ENCODE measurements at places on chromosomes 2 and 18.

GRCh38 chr2:95578539-95578938, 13.3 kb upstream of the TRIM43 start:
- DNase-seq, result no peak

- DNase-seq, result no peak
Observed at GRCh38 chr2:241645056-241645914, 7.8 kb downstream of the ATG4B start.

DNA sequence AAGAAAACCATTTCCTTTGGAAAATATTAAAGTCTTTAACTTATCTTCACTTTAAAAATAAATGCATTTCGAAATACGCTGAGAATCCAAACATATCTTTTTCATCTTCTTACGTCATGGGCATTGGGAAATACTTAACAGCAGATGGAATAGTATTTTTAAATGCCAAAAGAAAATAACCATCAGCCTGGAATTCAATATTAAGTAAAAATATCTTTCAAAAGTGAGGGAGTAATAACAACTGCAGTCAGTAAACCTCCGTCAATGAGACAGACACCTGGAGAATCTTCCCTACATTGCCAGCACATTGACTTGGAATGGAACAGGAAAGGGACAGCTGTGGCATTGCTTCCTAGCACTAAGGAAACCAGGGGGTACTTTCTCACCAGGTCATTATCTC, 290.4 kb upstream of the TNP1 start:
- DNase-seq, result no peak

DNA sequence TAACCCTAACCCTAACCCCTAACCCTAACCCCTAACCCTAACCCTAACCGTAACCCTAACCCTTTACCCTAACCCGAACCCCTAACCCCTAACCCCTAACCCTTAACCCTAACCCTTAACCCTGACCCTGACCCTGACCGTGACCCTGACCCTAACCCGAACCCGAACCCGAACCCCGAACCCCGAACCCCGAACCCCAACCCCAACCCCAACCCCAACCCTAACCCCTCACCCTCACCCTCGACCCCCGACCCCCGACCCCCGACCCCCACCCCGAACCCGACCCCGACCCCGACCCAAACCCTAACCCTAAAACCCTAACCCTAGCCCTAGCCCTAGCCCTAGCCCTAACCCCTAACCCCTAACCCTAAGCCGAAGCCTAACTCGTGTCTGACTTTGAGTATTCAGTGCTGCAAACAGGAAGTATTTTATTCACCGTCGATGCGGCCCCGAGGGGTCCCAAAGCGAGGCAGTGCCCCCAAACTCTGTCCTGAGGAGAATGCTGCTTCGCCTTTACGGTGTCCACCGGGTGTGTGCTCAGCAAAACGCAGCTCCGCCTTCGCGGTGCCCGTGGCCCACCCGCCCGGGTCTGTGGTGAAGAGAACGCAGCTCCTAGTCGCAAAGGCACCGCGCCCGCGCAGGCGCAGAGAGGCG, 36.0 kb downstream of the FAM110C start:
- no peak for DNase-seq

GRCh38 chr2:69453475-69454129, 16.4 kb upstream of the NFU1 start:
- no peak for DNase-seq

GRCh38 chr2:10196948-10197696, 74.6 kb downstream of the RRM2 start:
- DNase-seq, result no peak

GRCh38 chr2:227036527-227036926, 127.5 kb downstream of the COL4A4 start:
- no peak for DNase-seq

DNA sequence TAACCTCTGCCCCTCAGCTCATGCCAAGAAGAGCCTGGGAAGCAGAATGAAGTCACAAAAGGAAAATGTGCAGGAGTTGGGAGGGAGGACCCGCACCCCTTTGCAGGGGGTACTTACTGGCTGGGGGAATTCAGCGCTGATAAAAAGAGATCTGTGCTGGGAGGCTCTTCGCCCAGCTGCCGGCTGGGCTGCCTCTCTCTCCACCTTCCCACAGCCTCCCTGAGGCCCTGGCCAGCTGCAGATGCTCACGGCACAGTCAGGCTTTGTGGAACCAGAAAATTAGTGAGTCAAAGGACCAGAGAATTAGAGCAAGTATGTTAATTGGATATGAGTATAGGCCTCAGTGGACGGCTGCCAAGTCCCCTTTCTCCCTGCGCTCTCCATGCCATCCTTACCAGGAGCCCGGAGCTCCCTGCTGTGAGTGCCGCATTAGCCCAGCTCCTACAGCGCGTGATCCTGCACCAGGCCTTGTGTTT, 181.7 kb upstream of the SH3BP4 start:
- no peak for DNase-seq

DNA sequence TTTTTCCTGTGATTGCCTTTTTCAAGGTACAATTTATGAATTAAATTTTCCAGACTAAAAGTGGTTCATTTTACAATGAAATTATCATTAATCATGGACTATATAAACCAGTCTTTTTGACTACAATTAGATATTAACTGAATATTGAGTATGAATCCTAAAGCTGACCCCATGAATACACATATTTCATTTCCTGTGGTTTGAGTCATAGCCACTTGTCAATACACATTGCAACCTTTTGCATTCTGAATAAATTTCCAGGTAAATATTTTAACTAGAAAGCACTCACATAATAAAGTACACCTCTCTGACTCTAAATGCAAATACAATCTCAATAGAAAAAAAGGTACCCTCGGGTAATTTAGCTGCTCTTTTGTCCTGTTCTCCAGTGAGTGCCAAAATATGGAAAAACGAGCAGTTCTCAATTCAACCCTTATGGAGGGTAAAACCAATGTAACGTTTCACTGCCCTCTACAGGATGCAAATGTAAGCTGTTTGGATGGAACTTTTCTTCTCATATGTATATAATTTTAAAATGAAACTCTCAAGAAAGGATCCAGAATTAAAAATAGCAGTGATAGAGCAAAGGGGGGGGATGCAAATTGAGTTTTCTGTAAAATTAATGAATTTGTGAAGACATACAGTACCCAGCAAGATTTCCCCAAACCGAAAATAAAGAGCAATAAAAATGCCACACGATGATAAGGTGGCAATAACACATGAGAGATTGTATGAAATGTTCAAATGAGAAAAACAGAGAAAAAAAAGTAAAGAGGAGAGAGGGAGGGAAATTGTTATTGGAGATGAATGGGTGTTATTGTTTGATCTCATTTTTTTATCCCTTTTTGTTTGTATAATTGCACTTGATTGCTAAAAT, 1795.7 kb upstream of the PIK3C3 start:
- DNase-seq, result no peak

DNA sequence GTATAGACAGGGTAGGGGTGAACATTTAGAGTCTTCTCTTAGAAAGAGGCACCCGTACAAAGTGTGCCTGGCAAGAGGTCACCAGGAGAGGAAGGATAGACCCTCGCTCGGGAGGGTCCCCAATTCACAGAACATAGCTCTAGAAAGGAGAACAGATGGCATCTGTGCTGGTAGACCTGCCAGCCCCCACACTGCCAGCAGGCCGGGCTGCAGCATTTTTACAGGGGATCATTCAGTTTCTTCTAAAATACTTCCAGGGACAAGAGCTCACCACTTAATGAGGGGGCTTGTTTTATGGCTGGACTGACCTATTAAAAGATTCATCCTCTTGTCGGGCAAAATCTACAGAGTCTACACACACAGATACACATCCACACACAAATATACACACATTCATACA, 149.9 kb downstream of the SEPTIN10 start:
- DNase-seq, result no peak

GRCh38 chr2:148021059-148021861, at the start of gene MBD5:
MBD5 (plus strand) TSS chr2:148021091.
- peak; percentile 64 for DNase-seq

DNA sequence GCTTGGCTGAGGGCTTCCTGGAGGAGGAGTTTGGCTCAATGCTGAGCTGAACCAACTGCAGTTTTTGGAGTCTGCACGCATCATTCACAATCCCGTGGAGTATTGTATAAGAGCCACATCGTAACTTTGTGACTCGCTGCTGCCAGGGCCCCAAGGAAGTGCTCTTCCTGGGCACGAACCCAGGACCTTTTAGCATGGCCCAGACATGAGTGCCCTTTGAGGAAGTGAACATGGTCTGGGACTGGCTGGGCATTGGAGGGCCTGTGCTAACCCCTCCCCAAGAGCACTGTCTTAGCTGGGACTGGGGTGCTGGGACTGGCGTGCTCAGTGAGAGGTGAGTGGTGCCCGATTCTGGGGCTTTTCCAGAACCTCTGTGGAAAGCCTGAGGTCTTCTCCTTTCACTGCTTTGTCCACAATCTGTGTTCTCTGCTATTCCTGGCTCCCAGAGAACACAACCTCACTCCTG, 88.6 kb downstream of the LIPG start:
- no peak for DNase-seq

- no peak for DNase-seq
Observed at GRCh38 chr18:76814256-76814655, 8.1 kb upstream of the ZNF236 start.

GRCh38 chr2:151771599-151772358, 37.5 kb upstream of the NEB start:
- DNase-seq, result no peak

DNA sequence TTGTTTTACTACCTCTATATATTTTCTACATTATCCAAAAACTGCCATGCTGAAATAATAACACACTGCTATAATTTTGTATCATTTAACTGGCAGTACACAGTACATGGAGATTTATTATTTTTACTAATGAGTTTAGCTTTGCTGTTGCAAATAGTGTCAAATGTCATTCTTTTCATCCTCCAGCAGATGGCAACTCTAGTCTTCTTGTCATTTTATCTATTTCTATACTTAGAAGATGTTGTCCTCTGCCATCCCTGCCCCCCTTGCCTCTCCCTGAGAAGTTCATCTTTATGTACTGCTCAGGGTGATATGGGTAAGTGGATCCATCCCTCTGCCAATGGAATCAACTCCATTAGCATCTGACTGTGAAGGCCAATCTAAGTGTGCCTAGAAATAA, 21.7 kb upstream of the LRRTM1 start:
- DNase-seq, result no peak

- DNase-seq, result no peak
Observed at GRCh38 chr2:204354442-204354856, 190.8 kb upstream of the PARD3B start.

DNA sequence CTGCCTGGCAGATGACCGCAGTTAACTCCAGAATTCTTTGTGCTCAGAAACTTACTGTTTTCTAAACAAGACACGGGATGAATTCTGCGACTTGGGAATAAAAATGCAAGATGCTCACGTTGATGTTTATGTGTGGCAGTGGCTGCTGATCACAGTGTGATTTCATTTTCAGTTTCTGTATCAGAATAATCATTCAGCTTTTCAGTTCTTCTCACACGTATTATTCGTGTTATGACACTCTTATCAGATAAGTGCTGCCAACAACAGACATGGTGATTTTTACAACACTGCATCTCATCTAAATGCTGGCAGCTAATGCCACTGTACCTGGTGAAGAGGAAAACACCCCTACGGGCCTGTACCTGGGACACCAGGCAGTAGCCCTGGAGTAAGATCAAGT, 272.9 kb upstream of the REV1 start:
- DNase-seq, result no peak

GRCh38 chr2:12770300-12770968, 53.7 kb downstream of the TRIB2 start:
- DNase-seq, result no peak

DNA sequence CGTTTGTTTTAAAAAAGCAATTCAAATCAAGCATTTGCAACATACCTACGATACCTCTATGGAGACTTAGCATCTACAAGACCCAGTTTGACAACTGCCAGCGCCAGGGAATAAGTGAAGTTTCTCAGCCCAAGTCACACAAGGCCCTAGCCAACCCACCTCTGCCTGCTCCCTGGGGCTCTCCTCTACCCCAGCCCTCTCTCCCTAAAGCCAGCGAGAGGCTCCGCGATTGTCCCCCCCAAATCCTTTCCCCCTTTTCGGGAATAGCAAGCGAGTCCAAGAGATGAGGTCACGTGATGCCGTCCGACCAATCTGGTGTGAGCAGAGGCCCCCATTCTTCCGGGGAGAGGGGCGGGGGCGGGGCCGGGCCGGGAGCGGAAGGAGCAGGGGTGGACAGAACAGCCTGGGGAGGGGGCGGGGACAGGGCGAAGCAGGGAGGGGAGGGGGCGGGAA, 102.2 kb upstream of the RAB6C start:
- peak; percentile 84 for DNase-seq

DNA sequence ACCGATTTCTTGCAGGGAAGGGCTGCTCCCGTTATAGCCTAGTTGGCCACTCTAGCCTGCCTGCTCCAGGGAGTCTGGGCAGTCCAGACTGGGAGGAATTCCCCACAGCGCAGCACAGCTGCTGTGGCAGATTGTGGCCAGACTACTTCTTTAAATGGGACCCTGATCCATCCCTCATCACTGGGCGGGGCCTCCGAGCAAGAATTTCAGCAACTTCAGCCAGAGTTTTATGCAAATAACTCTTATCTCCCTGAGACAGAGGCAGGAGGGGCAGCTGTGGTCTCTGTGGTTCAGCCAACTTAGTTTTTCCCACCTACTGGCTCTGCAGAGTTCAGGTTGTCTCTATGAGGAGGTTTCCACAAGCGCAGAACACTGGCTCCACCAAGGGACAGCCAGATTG, 1583.2 kb downstream of the SUCLG1 start:
- no peak for DNase-seq

- DNase-seq, result no peak
Observed at GRCh38 chr2:17296686-17297085, 221.6 kb downstream of the RAD51AP2 start.

DNA sequence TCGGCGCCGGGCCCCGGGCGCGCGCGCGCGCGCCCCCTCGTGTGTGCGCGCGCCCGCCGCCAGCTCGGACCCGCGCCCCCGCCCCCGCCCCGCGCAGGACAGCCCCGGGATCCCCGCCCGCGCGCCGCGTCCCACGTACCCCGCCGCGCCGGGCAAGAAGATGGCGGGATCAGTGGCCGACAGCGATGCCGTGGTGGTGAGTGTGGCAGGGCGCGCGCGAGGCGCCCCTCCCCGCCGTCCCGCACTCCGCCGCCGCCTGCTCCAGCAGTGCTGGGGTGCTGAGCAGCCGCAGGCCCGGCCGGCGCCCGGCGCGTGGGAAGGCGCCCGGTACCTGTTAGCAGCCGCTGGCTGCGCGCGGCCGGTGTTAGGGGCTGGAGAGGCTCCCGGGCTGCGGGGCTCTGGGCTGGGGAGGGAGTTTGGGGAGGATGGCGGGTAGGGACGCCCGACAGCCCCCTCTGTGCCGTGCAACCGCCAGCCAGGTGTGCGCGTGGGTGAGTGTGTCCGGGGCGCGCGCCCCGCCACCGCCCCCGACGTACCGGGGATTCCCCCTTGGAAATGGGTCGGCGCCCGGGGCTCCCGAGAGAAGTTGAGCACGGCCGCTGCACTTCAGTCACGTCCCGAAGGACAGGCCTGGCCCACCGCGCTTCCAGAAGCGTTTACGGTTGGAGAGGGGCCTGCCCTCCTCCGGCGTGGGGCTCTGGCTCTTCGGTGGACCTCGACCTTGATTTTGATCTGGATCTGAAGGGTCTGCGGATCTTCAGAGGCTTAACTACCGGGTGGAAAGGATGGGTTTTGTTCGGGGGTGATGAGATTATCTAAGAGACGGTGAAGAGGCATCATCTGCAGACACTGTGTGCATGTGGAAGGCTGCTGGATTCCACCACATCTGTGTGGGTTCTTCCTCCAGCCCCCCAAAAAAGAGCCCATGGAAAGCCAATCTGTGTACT, 697 bp downstream of the LGALSL start:
- peak; percentile 64 for DNase-seq

GRCh38 chr2:133787651-133788050, 219.4 kb upstream of the NCKAP5 start:
- DNase-seq, result no peak

- DNase-seq, result peak; percentile 69
Observed at GRCh38 chr2:43136876-43137275, 89.5 kb downstream of the ZFP36L2 start.
